Mesenteric fat pad (tissue), 1 donor: ENCODE measurements at places on chromosomes 5 and 9. TPM values are rescaled to one million over a fixed set of nuclear protein-coding genes. Genes with fewer than 3 reads are reported as not detected.

Gene WDR31
- total RNA-seq = 4.9 TPM

Gene PPP3R2
- not detected for total RNA-seq

Gene FOXD1
- total RNA-seq = 0.32 TPM

Gene AGXT2
- not detected for total RNA-seq

Gene HK3
- 41.1 TPM for total RNA-seq

Gene TRIM36
- 1.3 TPM for total RNA-seq

Gene RIC1
- 22.5 TPM for total RNA-seq

Gene MUSK
- not detected for total RNA-seq

Gene SLC25A46
- 48.3 TPM for total RNA-seq

Gene GPR107
- total RNA-seq = 33.4 TPM

Gene HAVCR2
- 14.9 TPM for total RNA-seq

Gene FBP1
- 14.5 TPM for total RNA-seq

Gene TAF11L5
- total RNA-seq = not detected

Gene MVB12B
- total RNA-seq = 22.2 TPM

Gene LIX1
- total RNA-seq = not detected

Gene CLPTM1L
- 112 TPM for total RNA-seq

Gene GNAQ
- total RNA-seq = 115 TPM

Gene UNC5A
- 0.29 TPM for total RNA-seq

Gene GRM6
- total RNA-seq = not detected

Gene OR1J2
- total RNA-seq = not detected

Gene PGM5
- 17.6 TPM for total RNA-seq

Gene BAAT
- not detected for total RNA-seq

Gene ACSL6
- total RNA-seq = 0.35 TPM

Gene ITGA2
- total RNA-seq = 2.4 TPM

Gene RAD17
- total RNA-seq = 18.4 TPM

DNA sequence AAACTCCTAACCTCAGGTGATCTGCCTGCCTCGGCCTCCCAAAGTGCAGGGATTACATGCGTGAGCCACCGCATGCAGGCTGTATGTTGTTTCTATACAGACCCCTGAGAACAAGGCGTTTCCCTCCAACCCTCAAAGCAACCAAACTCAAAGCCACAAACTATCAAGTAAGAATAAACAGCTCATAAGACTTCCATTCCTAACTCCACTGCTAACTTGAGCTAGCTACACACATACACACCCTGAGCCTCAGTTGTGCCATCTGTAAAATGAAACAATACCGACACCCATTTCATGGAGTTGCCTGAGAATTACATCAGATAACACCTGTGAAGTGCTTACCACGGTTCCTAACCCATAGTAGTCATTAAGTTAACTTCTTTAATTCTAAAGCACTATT, 70.8 kb downstream of the SERINC5 start:
- DNase-seq = no peak

GRCh38 chr5:137073189-137073588, 425.9 kb downstream of the SPOCK1 start:
- DNase-seq = no peak

DNA sequence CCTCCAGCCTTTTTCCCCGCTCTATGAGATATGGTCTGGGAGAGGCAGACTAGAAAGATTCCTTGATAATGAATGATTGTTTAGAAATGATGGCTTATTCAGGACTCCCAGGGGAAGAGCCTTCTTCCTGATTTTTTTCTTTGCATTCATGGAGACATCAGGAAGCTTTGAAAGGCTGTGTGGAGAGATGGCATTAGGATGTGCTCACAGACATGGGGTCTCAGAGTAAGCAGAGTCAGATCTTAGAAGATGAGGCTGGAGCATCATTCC, 37.1 kb downstream of the PPARGC1B start:
- no peak for DNase-seq

- DNase-seq = no peak
These were observed 58.1 kb downstream of the STARD4 start for GRCh38 chr5:111454198-111454622.

DNA sequence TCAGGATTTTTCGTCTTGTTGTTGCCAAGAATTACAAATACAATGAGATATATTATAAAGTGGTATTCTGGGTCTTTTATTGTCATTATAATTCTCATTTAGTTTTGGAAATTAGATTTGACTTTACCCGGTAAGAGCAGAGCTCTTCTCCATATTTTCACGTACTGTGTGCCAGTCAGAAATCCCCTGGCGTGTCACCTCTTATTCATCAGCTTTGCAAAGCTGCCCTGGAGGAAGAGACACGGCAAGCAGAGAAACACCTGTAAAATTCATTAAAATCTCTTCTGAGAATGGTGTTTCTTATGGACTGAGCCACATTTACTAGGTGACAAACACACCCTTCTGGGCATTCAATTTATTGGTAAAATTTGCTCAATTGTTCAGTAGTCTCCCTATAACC, 440.4 kb downstream of the HINT1 start:
- no peak for DNase-seq

DNA sequence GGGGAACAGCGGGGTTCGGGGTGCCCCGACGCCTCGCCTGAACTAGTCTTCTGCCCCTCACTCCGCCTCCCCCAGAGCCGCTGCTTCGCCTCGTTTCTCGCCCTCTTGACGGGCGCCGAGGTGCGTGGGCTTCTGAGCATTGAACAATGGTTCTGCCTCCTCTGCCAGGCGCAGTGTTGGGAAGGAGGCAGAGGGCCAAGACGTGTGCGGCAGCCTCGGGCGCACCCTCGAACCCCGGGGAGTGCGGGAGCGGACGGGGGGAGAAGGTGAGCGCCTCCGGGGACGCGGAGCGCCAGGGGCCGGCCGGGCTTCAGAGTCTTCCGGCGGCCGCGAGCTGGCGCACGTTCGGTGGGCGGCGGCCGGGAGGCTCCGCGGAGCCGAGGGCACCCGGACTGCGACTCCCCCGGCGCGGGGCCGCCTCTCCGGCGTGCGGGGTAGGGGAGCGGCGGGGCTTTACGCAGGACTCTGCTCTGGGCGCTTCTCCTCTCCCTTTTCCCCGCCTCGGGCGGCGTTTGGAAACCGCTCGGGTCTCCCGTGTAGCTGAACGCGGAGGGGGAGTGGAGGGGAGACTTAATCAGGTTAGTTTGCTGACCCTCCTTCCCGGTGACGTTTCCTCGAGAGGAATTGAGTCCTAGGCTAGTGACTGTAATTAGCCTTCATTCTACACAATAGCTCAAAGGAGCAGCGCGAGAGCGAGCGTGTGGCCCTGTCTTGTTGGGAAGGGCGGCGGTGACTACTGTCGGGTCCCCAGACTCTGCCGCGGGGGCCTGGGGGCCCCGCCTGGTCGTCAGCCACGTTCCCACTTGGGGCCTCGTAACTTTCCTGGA, 1.1 kb downstream of the VLDLR start:
- DNase-seq = no peak

GRCh38 chr5:24347158-24347557, 297.6 kb downstream of the CDH10 start:
- DNase-seq = no peak

- DNase-seq = peak; percentile 49
These were observed 116.3 kb upstream of the SLC25A48 start for GRCh38 chr5:135718151-135718550.

DNA sequence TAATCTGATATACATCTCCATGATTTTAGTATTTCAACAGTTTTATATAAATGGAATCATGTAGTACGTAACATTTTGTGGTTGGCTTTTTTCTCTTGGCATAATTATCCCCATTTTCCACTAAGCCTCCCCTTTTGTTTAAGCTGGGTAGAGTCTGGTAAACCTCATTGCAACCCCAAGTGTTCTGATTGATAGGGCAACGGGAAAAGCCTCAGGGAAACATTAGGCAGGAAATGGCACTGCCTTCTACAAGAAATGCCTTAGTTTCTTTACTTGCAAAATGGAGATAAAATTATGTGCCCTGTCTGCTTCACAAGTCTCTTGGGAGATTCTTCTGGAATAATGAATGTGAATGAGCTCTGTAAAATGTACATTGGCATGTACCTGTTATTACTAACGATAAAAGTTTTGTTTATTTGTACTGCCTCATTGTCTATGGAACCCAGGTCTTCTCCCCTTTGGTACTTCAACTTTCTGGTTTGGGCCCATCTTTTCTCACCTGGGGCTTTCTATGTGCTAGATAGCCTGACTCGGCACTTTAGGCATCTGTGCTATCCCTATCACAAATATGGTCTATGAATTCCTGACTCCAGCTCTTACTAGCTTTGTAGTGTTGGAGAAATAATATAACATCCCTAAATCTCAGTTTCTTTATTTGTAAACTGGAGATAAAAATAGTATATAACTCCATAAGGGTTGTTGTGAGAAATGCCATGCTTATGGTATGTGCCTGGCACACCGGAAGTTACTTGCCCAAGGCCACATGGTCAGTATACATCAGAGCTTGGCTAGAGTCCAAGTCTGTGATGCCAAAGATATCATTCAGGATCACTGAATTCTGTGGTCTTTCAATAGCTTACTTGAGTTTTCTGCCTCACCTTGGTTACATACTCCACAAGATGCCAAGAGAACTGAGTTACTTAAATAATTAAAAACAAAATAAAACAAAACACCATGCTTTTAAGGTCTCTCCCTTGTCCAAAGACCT, 48.2 kb upstream of the ZNF169 start:
- DNase-seq = no peak

DNA sequence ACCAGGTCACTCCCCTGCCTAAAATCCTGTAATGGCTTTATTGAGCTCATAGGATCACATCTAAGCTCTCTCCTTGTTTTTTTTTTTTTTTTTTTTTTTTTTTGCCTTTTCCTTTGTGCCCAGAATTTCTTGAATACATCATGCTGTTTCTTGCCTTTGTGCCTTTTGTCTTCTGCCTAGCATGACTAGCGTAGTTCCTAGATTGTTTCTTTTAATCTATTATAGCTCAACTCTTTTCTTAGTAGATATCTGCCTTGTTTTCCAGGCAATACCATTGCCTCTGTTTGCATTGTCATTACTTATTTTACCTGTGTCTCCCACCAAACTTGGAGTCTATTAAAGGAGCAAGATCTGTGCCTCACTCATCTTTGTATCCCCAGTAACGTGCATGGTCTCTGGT, 106.1 kb upstream of the C9orf72 start:
- no peak for DNase-seq

GRCh38 chr5:172159016-172159415, 29.0 kb downstream of the STK10 start:
- no peak for DNase-seq

DNA sequence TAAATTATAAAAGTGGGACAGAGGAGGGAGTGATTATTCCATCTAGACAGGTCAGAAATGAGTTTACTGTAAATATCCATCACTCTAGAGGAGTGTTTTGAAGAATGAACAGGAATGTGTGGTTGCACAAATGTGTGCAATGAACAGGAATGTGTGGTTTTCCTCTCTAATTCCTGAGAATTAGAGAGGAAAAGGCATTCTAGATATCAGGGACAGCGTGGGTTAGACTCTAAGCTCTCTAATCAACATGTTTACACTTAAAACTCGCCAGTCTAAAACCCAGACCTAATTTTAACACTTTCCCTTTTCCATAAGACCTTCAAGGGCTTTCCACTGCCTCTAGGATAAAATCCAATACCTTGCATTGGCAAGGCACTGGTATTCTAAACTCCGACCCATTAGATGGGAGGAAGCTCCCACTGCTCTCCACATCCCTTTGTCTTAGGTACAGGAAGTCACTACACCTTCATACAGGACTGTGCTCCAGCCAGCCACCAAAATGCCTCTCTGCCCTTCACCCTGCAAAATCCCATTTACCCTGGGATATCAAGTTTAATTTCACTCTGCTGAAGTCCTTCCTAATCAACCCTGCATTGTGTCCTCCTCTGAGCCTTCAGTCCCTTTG, 67.9 kb downstream of the NFIB start:
- DNase-seq = no peak

DNA sequence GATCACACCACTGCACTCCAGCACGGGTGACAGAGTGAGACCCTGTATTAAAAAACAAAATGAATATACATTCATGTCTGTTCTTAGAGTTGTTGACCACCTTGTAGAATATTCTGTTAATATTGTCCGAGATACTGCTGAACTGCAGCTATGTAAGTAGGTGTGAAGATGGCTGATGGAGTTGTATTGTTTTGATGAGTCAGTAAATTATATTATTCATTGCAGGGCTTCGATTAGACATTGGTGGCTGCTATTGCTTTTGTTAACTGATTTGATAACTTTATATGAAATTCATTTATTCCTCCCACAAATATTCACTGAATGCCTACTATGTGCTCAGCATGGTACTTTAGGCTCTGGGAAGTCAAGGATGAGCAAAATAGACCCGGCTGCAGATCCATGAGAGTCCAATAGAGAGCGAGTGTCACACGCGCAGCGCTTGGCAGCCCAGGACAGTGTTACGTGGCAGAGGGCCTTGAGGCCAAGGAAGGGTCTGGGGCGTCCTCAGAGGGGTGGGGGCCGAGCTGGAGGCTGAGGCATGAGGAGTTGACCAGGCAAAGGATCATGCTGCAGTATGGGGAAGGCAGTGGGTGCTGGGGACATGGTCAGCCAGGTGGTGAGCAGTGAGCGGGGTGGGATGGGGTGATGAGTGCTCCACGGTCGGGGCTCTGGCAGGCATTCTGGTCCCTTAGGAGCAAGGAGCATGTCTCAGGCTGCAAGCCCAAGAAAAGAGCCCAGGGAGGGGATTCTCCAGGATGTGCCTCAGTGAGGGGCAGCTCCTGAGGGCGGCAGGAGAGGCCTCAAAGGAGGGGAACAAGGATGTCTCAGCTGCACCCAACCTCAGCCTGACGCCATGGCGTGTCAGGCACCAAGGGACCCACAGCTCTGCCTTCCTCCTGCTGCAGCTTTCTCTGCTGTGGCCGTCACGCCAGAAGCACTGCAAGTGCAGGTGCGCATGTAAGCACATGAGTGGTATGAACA, 243.5 kb downstream of the GADD45G start:
- peak; percentile 62 for DNase-seq

GRCh38 chr9:88106492-88106891, 31.8 kb downstream of the SPATA31C2 start:
- no peak for DNase-seq

DNA sequence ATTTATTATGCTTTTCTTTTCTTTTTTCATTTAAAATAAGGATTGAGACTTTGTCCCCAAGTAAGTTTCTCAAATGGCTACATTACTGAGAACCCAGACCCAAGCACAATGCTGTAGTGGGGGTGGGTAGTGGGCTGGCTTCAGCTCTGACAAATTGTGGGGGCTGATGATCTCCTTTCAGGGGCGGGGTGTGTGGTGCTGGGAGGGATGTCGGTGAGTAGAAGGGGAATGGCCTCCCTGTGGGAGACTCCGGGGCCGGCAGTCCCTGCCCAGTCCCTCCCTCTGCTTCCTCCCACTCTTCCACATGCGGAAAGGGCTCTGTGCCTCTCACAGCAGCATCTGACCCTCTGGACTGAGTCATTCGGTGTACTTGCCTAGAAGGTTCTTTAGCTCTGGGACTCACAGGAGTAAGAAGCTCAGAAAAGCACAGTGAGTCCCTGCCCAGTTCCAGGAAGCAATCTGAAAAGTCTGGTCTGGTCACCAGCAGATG, 14.3 kb downstream of the CD180 start:
- no peak for DNase-seq

DNA sequence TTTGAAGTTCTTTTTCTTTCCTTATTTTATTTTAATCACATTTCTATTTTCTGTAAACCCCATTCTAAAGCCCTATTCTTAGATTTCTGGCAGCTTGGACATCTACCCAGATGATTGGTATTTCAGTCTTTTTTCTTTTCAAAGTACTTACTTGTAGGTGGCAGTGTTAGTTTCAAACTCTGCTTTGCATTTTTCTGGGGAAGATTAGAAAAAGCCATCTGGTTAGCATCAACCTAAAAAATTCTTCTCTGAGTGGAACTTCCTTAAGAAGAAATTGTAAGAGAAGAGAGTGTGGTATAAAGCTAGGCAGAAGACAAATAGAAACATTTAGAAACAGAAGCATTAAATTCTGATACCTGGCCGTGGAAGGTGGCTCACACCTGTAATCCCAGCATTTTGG, 17.2 kb upstream of the TENT2 start:
- no peak for DNase-seq
